A549 treated with RU486 at 1 μM for 4 hours (cell line): ENCODE measurements at places on chromosomes 1 and 21. TPM values are rescaled to one million over a fixed set of nuclear protein-coding genes. Genes with fewer than 3 reads are reported as not detected.

MTARC1 gene
- 11.3 to 13.1 TPM (median 12.3 TPM) in 5 replicates for total RNA-seq

IQGAP3 gene
- total RNA-seq = 11.6 to 18.6 TPM (median 15.8 TPM) in 5 replicates

GOLT1A gene
- 4.1 to 7.6 TPM (median 4.6 TPM) in 5 replicates for total RNA-seq

FCRL2 gene
- not detected in 5 replicates for total RNA-seq

IRF6 gene
- total RNA-seq = 0.08 to 0.18 TPM (median 0.10 TPM) in 5 replicates
